ENCODE measurements at places on chromosomes 2 and 18.

DNA sequence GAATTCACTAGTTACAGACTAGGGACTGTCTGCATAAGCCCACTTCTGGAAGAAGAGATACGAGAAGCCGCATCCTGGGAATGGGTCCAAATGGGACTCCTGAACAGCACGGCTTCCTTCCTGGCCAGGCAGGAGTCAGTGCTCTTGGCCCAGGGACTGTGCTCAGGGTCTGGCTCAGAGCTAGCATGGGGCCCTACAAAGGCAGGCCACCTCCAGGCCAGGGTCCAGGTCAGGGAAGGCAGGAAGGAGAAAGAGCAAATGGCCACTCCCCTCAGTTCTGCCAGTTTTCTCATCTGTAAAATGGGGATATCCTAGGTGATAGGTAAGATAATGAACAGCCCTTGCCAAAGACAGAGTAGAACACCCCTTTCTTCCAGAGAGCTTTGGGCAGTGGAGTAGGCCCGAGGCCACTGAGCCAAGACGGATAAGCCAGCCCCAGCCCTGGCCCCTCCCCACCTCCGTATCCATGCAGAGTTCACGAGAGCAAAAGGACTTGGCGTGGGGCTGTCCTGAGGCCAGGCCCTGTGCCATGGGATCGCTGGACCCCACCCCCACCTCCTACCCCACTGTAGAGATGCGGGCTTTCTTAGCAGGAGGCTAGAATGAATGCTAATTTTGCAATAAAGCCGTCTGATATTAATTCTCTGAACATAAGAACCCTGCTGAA lies 190.1 kb downstream of the MGAT5 start:
- H3K27ac ChIP-seq, result no peak overlapping the region
- no peaks in the 10 kb centered on the region for H3K27me3 ChIP-seq
- DNase-seq, result no peak
- H3K4me1 ChIP-seq, result peaks cover 19% of the 10 kb centered on the region
- no peaks in the 10 kb centered on the region for H3K36me3 ChIP-seq

GRCh38 chr2:634041-634440 lies 43.2 kb downstream of the TMEM18 start:
- H3K27ac ChIP-seq, result 0 out of 2 replicates have a peak overlapping the region, but pooled peaks have one; percentile 3
- no peak overlapping the region for H3K4me3 ChIP-seq
- no peaks in the 10 kb centered on the region for H3K27me3 ChIP-seq
- peaks cover 11% of the 10 kb centered on the region for H3K4me1 ChIP-seq

GRCh38 chr2:173948842-173949241 lies 16.3 kb downstream of the SP3 start:
- peaks cover 6% of the 10 kb centered on the region for H3K4me1 ChIP-seq
- DNase-seq, result no peak
- H3K27me3 ChIP-seq, result no peaks in the 10 kb centered on the region
- H3K27ac ChIP-seq, result no peak overlapping the region
- peaks cover 24% of the 10 kb centered on the region for H3K36me3 ChIP-seq

- H3K4me1 ChIP-seq, result no peaks in the 10 kb centered on the region
Measured at GRCh38 chr2:916935-917334, 33.7 kb upstream of the SNTG2 start.

- H3K27me3 ChIP-seq, result no peaks in the 10 kb centered on the region
- H3K27ac ChIP-seq, result peak overlapping the region; percentile 31
- no peaks in the 10 kb centered on the region for H3K36me3 ChIP-seq
- no peaks in the 10 kb centered on the region for H3K4me1 ChIP-seq
Measured at GRCh38 chr18:56257205-56257604, 381.2 kb downstream of the TXNL1 start.

DNA sequence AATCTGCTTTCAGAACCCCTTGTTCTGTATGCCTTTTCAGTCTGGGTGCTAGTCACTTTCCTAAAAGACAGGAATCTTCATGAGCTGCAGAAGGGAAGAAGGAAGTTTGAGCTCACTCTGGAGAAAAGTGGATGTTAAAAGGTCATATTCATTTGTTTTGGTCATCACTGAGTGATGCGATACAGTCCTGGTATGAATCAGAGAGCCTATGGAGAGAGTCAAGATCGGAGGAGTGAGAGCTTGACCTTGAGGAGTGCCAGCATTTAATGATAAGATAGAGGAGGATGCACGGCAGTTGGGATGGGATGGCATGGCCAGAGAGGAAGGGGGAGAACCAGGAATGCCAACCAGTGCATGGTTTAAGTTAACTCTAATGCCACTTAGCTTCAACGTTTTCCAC lies 19.6 kb downstream of the USP39 start:
- H3K4me1 ChIP-seq, result no peaks in the 10 kb centered on the region
- H3K27me3 ChIP-seq, result no peaks in the 10 kb centered on the region
- DNase-seq, result no peak
- H3K27ac ChIP-seq, result no peak overlapping the region
- no peak overlapping the region for H3K4me3 ChIP-seq

DNA sequence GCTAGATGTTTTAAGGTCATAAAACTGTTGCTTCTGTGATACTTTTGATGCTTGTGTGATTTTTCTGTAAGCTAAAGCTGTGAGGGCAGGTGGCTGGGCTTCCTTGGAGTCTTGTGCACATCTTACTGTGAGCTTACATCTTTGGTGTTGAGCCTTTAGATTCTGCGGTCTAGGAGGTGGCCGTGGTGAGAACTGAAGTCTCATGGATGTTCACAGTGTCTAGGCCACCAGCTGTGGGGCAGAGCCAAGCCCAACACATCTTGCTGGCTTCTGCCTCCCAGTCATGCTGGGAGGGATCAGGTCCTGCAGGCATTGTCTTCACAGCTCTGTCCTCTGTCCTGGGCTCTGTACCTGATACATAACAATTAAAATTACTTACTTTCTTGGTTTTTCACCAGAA lies 219.7 kb upstream of the HS6ST1 start:
- no peaks in the 10 kb centered on the region for H3K36me3 ChIP-seq
- H3K27me3 ChIP-seq, result no peaks in the 10 kb centered on the region
- no peak overlapping the region for H3K4me3 ChIP-seq
- DNase-seq, result no peak
- peaks cover under 1% of the 10 kb centered on the region for H3K4me1 ChIP-seq
- no peak overlapping the region for H3K27ac ChIP-seq

DNA sequence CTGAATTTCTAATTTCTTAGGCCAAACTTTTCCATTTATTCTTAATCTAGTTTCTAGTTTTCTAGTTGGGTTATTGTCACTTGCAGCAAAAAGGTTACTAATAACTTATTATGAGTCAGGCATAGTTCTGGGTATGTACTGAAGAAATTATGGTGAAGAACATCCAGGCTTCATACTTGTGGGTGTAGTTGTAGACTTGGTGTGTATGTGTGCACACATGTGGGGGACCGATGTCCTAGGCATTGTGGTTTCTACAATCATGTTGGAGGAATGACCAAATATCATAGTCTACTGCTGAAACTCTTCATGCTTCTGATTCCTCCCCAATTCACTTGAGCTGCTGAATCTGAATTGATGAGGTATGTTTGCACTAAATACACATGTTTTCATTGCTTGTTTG lies 141.2 kb downstream of the PMAIP1 start:
- H3K27ac ChIP-seq, result no peak overlapping the region
- no peaks in the 10 kb centered on the region for H3K36me3 ChIP-seq
- H3K4me3 ChIP-seq, result no peak overlapping the region
- no peaks in the 10 kb centered on the region for H3K4me1 ChIP-seq

DNA sequence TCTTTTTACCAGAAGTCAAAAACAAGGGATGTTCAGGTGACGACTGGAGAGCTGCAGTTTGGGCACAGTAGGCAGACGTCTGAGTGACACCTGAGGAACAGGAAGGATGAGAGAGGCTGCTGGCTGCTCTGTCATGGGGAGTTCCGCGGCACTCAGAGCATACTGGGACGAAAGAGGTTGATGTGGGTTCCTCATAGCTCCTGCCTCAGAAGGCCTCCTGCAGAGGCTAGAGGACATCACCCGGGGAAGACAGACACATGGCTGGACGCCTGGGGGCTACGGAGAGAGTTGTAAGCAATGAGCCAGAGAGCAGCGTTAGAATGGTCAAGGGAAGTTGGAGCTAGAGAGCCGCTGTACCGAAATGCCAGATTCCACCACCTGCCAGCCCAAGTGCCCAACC lies 45.1 kb upstream of the GLI2 start:
- no peak overlapping the region for H3K4me3 ChIP-seq
- no peaks in the 10 kb centered on the region for H3K4me1 ChIP-seq
- H3K36me3 ChIP-seq, result no peaks in the 10 kb centered on the region
- H3K27me3 ChIP-seq, result no peaks in the 10 kb centered on the region
- no peak overlapping the region for H3K27ac ChIP-seq

- H3K4me3 ChIP-seq, result no peak overlapping the region
- H3K27ac ChIP-seq, result no peak overlapping the region
- H3K36me3 ChIP-seq, result no peaks in the 10 kb centered on the region
- no peaks in the 10 kb centered on the region for H3K27me3 ChIP-seq
- DNase-seq, result no peak
Measured at GRCh38 chr2:225056330-225057073, 14.2 kb upstream of the DOCK10 start.

- H3K27ac ChIP-seq, result no peak overlapping the region
- no peak overlapping the region for H3K4me3 ChIP-seq
- no peaks in the 10 kb centered on the region for H3K36me3 ChIP-seq
- no peak for DNase-seq
- H3K27me3 ChIP-seq, result no peaks in the 10 kb centered on the region
Measured at GRCh38 chr2:95320986-95321767, 24.0 kb downstream of the KCNIP3 start.

- peaks cover 59% of the 10 kb centered on the region for H3K36me3 ChIP-seq
- no peak for DNase-seq
Measured at GRCh38 chr2:205738117-205738968, 56.0 kb downstream of the NRP2 start.

- H3K36me3 ChIP-seq, result no peaks in the 10 kb centered on the region
- H3K27ac ChIP-seq, result no peak overlapping the region
- no peak overlapping the region for H3K4me3 ChIP-seq
- H3K4me1 ChIP-seq, result no peaks in the 10 kb centered on the region
Measured at GRCh38 chr18:69531973-69532372, 131.3 kb downstream of the DOK6 start.

Data from SK-N-SH (cell line).